ENCODE measurements at places on chromosomes 1 and 21.
A peak's percentile ranks its signal among the peaks of the same experiment; 100 is the strongest.

DNA sequence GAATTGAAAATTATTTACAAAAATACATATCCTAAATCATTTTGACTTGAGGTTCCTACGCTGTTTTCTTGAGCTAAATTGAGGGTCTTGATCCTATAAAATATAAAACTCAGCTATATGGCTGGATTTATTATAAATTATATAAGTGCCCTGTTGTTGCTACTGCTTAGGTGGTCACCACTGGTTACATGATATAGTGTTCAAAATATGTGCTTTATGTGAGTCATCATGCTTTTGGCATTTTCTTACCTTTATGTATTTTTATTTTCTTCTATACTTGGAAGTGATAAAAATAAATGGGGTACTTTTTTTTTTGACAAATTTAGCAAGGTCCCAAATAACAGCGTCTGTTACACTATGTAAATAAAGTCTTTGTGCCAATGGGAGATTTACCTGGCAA, 31.1 kb upstream of the PTPRC start:
- no peak for DNase-seq

GRCh38 chr1:50527249-50527986, 104.2 kb upstream of the DMRTA2 start:
- DNase-seq, result no peak

DNA sequence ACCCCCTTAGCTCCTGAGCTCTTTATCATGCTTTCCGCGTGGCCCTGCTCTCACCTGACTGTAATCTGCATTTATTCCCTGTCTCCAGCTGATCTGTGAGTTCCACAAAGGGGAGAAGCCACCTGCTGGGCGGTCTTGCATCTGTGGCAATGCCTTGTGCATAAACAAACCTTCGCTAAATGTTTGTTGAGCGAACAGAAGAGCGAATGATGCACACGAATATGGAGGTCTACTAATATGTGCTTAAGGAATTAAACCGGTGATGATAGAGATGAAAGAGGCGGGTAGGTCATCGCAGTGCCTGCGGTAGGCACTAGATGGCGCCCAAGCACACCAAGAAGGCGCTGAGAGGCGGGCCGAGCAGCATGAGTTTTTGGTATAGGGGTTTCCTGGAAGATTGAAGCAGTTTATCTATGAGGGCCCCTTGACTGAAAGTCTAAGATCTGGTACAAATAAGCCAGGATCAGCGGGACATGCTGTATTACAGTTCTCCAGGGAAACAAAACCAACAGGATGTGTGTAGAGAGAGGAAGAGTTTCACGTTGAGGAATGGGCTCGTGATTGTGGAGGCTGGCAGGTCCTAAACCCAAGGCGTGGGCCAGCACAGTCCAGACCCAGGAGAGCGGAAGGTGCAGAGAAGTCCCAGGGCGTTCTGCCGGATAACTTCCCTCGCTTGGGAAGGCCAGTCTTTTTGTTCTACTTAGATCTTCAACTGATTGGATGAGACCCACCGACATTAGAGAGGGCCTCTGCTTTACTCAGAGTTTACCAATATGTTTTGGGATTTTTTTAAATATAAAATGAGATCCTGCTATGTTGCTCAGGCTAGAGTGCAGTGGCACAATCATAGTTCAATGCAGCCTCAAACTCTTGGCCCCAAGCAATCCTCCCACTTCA, 34.7 kb downstream of the TOMM20 start:
- DNase-seq, result peak; percentile 77

DNA sequence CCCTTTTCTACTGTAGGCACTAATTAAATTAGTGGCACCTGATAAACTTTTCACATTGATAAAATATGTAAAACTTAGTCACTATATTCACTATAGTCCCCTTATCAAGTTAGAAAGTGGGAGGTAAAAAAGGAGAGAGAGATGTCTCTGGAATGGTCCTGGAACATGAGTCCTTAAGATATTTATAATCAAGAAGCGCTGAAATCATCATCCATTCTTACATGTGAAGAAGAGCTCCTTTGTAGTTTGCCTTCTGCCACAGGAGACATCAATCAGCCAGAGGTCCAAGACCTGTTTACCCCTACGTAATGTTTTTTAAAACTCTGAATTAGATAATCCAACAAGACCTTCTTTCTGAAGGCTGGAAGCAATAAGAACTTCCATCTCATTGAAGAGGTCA, 65.3 kb downstream of the GATAD2B start:
- no peak for DNase-seq

DNA sequence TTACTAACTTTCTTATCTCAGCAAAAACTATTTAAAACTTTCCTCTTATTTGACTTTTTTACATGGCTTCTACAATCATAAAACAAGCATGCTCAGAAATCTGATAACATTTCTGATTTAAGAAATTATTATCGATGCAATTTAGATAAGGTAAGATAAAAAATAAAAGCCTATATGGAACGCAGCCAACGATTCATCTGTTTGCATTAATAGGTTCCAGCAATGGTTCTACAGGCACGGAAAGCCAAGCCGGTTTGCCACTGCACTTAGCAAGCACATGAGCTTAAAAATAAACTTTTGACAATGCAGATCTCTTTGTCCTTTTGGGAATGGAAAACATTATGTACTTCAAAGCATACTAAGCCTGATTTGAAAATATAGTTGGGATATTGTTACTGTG, 77.5 kb upstream of the KCNK2 start:
- no peak for DNase-seq

GRCh38 chr1:44783697-44784093, 4.3 kb downstream of the BEST4 start:
- no peak for DNase-seq

DNA sequence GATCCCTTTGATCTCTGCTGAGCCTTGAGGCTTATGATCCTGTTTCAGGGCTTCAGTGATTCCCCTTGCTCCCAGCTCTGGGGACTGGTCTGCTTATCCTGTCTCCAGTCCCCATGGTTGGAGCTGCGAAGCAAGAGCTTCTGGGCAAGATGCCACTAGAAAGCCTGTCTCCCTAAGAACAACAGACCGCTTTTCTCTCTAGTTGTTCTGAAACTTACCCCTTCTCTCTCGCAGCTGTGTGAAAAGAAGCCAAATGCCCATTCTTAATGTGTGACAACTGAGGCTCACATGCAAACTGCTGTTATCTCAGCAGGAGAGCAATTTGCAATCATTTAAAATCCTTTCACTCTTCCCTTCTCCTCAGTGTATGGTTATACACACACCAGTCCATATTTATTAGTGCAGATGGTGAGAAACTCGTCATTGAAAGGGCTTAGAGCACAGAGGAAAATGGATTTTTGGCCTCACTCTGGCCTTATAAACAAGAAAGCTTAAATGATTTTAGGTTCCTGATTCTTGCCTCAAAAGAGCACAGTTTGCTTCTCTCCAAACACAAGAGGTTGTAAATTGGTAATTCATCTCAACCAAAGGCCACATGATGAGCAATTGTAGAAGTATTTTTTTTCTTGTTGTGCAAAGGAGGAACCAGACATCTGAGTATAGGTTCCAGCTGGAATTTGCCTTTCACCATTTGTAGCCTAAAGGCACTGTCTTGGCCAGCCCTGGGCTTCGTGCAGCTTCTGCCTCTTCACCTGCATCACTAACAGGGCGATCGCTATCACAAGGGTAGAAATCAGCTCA, 179.2 kb upstream of the LMO4 start:
- no peak for DNase-seq

DNA sequence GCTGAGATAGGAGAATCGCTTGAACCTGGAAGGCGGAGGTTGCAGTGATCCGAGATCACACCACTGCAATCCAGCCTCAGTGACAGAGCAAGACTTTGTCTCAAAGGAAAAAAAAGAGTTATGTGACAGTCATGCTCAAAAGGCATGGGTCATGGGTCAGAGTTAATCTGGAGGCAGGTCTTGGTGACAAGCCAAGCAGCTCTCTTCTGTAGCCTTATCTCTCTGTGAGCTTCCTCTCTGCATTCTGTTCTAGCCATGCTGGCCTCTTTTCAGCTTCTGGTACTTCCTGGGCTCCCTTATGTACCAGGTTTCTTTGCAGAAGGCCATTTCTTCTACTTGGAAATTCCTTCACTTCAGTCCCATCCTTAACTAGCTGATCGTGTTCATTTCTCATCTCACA, 63.6 kb downstream of the NGF start:
- DNase-seq, result no peak

DNA sequence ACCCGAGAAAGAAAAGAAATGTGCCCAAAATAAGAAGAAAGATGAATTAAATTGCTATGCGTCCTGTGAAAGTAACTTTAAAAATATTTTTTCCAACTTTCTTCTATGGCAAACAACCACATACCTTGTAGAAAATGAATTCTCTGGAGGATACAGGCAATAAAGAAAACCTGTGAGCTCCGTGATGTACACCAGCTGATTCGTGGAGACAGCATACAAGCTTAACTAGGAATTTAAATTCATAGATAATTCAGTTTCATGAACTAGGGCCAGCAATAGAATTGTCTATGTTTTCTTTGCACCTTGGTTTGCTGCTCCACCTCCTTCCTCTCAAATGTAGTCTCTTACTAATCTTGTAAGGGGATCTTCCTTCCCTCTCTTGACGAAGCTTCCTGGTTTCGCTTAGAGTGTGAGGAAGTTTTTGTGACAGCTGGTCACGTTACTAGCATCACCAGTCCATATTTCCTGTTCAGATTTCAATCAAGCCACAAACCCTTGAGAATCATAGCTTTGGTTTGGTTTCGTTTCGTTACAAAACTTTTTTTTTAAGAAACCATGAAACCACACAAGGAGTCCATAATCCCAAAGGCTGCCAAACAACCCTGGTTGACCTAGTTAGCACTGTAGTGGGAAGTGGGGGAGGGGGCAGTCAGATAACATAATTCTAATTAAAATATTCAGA, 35.8 kb downstream of the GREM2 start:
- DNase-seq, result no peak

DNA sequence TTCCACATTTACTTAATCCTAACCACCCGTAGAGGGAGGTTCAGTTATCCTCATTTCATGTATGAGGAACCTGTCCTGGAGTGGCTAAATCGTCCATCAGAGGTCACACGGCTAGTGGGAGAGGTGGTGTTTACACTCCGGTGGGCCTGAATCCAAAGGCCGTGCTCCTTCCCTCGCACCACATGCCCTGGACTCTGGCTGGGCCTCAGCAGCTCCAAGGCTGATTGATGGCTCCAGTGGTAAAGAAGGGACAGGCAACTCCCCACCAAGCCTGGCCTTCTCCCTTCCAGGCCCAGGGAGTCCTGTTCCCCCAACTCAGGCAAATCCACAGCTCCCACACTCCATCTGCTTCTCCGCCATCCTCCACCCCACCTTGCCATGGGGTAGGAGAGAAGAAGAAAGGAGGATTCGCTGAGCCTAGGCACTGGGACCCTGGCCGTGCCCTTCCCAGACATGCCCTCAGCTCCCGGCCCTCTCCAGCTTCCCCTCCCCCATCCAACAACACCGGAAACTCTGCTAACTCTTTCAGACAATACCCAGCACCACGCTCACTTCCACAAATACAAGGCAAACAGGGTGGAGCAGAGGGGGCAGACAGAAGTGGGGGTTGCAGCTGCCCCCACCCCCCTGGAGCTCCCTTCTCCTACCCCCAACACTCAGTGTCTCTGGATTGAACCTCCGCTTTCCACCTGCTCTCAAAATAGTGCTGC, 10.9 kb downstream of the ARHGEF2 start:
- no peak for DNase-seq

DNA sequence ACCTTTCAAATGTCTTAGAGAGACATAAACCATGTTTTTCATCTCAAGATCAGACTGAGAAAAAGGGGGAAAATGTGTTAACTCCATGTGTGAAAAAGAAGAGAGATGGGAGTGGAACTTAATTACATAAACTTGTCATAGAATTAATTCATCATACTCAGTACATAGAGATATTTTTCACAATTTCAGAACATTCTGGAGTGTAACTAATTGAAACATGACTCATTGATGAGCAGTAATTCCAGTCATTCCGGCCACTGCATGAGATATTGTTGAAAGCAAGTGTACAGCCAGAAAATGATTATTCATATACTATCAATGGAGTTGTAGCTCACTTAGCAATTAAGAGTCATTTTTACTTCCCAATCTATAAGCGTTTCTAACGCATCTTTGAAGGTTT, 739.3 kb downstream of the LTN1 start:
- no peak for DNase-seq

DNA sequence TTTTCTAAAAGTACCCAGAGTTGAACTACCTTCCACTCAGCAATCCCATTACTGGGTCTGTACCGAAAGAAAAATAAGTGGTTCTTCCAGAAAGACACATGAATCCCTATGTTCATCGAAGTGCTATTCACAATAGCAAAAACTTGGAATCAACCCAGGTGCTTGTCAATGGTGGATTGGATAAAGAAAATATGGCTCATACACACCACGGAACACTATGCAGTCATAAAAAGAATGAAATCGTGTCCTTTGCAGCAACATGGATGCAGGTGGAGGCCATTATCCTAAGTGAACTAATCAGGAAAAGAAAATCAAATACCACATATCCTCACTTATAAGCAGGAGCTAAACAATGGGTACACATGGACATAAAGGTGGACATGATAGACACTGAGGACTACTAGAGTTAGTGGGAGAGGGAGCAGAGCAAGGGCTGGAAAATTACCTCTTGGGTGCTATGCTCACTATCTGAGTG, 32.9 kb upstream of the JUN start:
- no peak for DNase-seq

DNA sequence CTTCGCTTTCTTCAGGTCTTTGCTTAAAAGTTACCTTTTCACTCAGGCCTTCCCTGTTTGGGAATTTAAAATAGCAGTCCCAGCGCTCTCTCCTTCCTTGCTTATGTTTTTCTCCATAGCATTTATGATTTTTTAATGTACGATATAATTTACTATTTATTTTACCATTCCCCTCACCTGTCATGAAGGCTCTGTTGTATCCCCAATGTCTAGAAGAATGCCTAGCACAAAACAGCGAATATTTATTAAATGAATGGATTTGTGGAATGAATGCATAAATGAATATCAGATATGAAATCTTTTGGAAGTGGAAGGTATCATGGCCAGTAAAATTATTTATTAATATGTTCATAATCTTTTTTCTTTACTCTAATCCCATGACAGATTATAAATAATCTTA, 402 bp upstream of the OSBPL9 start:
- DNase-seq, result no peak

DNA sequence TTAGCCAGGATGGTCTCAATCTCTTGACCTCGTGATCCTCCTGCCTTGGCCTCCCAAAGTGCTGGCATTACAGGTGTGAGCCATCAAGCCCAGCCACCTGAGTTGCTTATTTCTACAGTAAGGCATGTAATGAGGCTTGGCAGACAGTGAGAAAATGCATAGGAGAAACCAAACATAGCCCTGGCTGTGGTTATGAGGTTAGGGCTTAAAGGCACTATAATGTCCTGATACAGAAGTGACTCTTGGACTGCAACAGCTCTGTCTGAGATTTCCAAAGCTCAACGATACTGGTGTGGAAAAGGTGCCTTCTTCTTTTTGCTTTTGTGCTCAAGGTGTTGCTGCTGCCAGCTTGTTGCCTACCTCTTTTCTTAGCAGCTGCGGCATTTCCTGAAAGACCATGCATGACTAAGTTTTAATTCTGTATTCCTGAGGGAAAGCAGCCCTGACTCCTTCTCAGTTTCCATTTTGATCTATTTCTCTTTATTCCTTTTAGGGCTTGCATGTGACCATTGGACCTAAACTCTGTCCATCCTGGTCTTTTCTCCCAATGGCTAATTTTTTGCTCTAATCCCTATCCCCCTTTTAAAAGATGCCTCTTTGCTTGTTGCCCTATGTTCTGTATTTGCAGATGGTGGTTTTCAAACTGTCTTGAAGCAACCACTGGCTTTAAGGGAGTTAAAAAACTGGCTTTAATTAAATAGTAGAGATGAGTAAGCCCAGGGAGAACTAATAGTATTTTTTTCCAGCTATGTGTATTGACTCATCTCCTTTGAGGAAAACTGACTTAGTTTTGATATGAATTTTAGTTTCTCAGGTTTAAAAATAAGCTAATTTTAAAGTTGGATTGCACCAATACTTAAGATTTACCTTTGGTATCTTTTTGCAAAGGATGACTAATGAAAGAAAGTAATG, 70.3 kb downstream of the KIF1B start:
- DNase-seq, result no peak
